Stomach (tissue), 19 donors: ENCODE measurements at places on chromosomes 1 and 21. TPM values are rescaled to one million over a fixed set of nuclear protein-coding genes. Genes with fewer than 3 reads are reported as not detected.
A peak's percentile ranks its signal among the peaks of the same experiment; 100 is the strongest.

DNA sequence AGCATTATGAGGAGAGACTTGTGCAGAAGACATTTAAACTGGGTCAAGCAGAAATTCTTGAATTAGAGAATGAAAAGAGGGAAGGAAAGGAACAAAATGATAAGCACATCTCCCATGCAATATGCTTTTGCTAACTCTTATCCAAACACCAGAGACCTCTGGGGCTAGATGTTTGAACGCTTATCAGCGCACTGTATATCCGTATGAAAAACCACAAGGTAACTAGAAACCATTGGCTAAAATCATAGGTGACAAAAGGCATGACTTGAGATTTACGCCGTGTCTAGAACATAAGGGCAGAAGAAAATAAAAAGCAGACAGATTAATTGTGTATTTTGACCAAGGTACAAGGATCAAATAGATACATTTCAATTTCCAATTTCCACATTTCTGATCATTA lies 38.0 kb upstream of the TIAM1 start:
- no peak overlapping the region for H3K4me3 ChIP-seq
- H3K27ac ChIP-seq, result no peak overlapping the region
- H3K27me3 ChIP-seq, result no peaks in the 10 kb centered on the region
- DNase-seq, result no peak
- no peaks in the 10 kb centered on the region for H3K4me1 ChIP-seq

The LCK gene
- 0.58 TPM for total RNA-seq

- no peaks in the 10 kb centered on the region for H3K4me1 ChIP-seq
- peaks cover 59% of the 10 kb centered on the region for H3K27me3 ChIP-seq
- H3K36me3 ChIP-seq, result no peaks in the 10 kb centered on the region
- H3K27ac ChIP-seq, result no peak overlapping the region
- no peak for DNase-seq
Measured at GRCh38 chr1:37017720-37018119, 16.6 kb downstream of the GRIK3 start.

GRCh38 chr1:201646411-201647022 lies 107.6 kb downstream of the NAV1 start:
- peaks cover 28% of the 10 kb centered on the region for H3K27me3 ChIP-seq
- no peak overlapping the region for H3K27ac ChIP-seq
- no peak overlapping the region for H3K4me3 ChIP-seq
- DNase-seq, result no peak
- H3K36me3 ChIP-seq, result no peaks in the 10 kb centered on the region

The SPATA17 gene
- not detected for total RNA-seq

DNA sequence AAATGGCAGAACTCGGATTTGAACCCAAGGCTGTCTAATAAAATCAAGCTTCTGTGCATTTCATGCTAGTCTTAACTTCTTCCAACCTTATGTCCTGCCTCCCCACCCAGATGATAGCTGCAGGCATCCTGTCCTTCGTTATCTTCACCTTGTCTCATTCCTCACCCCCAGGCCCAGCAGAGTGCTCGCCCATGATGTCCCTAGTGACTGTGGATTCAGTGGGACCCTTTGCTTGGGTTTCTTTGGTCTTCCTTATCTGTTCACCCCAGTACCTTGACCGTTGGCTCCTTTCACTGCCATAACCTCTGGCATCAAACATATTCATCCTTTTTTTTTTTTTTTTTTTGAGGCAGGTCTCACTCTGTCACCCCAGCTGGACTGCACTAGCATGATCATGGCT lies 5.6 kb upstream of the BSDC1 start:
- no peak overlapping the region for H3K4me3 ChIP-seq
- no peak overlapping the region for H3K27ac ChIP-seq
- no peaks in the 10 kb centered on the region for H3K36me3 ChIP-seq
- DNase-seq, result no peak

- H3K36me3 ChIP-seq, result no peaks in the 10 kb centered on the region
- peak overlapping the region; percentile 56 for H3K27ac ChIP-seq
- DNase-seq, result no peak
- peak overlapping the region; percentile 70 for H3K4me3 ChIP-seq
- peaks cover 100% of the 10 kb centered on the region for H3K27me3 ChIP-seq
Measured at GRCh38 chr1:200040481-200041138, 13.1 kb downstream of the NR5A2 start.

- no peaks in the 10 kb centered on the region for H3K27me3 ChIP-seq
- peaks cover 18% of the 10 kb centered on the region for H3K4me1 ChIP-seq
- H3K27ac ChIP-seq, result peak overlapping the region; percentile 65
- H3K36me3 ChIP-seq, result no peaks in the 10 kb centered on the region
- no peak overlapping the region for H3K4me3 ChIP-seq
- DNase-seq, result no peak
Measured at GRCh38 chr1:15406614-15407559, 2.8 kb upstream of the EFHD2 start.

The OR2T33 gene
- not detected for total RNA-seq

The DYNLT5 gene
- not detected for total RNA-seq
